Skeletal muscle tissue (tissue), 5 donors: ENCODE measurements at places on chromosomes 2 and 18. TPM values are rescaled to one million over a fixed set of nuclear protein-coding genes. Genes with fewer than 3 reads are reported as not detected.

Gene CELF4
- total RNA-seq: not detected

Gene ANKAR
- total RNA-seq: 31.8 TPM

Gene RAD51AP2
- not detected for total RNA-seq

Gene NTSR2
- not detected for total RNA-seq

Gene RALB
- 36.0 TPM for total RNA-seq
